Stimulated activated CD8-positive, alpha-beta memory T cell treated with anti-CD3 and anti-CD28 coated beads, Interleukin-12 subunit alpha, Interleukin-12 subunit beta, amount 100 ng/mL, for 4 hours (primary cell): ENCODE measurements at places on chromosomes 2 and 18.

DNA sequence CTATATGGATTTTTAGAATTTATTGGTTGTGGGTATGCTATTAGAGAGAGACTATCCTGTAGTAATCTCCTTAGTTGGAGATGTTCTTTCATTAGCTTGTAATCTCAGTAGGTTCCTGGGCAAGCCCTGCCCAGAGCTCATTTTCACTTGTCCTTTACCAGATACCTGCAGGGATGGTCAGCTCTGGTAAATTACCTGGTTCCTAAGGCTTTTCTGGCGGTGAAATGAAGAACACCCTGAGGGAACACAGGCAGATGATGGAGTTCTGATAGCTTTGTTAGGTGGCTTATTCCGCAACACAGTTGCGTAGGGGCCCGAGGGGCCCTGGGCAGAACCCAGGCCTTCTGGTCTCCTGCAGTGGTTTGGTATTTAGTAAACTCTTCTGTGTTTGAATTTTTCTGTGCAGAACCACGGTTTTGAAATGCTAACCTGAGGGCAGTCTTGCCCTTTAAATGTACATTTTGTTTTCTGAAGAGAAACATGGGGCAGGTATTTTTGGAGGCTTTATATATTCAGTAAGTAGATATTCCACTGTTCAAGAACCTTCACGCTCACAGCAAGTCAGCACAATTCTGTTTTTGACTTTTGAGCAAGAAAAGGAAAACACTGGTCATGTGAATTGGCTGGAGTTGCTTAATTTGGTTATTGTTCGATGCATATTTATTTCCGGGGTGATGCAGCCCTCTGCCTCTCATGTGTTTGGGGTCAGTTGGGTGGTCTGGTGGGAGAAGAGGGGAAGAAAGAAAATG is 22.4 kb downstream of the ZNF532 start:
- DNase-seq = no peak

GRCh38 chr2:234678711-234679110 is 181.8 kb upstream of the ARL4C start:
- no peak for DNase-seq

GRCh38 chr2:10372203-10372861 is 69.6 kb downstream of the HPCAL1 start:
- no peak for DNase-seq

DNA sequence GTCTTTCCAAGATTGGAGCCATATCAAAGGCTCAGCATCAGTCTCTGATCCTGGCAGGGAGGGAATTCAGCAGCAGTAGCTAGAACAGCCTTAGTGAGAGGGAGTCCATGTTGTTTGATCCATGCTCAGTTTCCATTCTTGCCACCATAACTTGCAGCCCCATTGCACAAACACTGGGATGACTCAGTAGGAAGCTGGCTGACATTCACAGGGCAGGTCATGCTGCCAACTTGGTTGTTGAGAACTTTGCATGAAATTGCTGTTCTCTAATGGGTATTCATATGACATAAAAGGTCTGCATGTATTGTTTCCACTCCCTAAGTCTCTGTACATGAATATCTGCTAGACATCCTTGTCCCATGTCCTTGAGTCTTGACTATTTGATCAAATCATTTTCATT is 29.9 kb upstream of the STAT4 start:
- DNase-seq = no peak
